ENCODE measurements at places on chromosomes 2 and 18.

- DNase-seq, result no peak
These were observed 362.2 kb upstream of the KCNH7 start for GRCh38 chr2:163200741-163201140.

- DNase-seq, result no peak
These were observed 142.6 kb downstream of the RTP5 start for GRCh38 chr2:242011991-242012764.

- no peak for DNase-seq
These were observed 48.5 kb downstream of the HS6ST1 start for GRCh38 chr2:128269990-128270671.

DNA sequence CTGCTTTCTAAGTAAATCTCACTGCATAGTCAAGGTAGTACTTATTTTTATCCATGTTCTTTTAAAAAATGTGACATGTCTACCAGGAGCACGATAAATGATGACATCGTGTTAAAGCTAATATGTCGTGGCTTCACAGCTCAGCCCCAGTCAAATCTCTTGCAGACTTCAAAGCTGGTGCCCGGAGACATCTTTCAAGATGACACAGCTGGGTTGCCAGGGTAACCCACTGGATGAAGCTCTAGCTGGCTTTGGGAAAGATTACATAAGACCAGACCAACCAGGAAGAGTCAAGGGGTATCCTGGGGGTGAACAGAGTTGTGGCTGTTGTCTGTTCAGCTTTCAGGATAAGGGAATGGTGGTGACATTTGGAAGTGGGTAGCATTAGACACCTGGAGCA lies 67.8 kb downstream of the VSNL1 start:
- DNase-seq, result no peak

- no peak for DNase-seq
These were observed 46.3 kb downstream of the ASB1 start for GRCh38 chr2:238473014-238473413.

- no peak for DNase-seq
These were observed 536.2 kb upstream of the FSIP2 start for GRCh38 chr2:185202381-185202780.

DNA sequence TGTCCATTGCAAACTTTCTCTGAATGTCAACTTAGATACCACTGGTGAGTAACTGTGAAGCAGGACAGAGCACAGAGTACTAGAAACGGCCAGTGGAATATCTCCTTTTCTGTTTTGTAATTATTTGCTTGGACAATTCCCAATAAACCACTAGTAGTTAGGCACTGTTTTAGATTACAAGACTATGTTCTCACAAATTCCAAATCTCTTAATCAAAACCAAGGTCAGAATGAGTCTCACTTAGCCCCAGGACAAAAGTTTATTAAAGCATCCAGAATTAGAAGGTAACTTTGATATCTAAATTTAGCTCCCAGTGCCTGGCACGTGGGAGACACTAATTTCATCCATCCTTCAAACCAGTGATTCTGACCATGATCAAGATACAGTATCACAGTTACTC lies 89.0 kb downstream of the ZNF521 start:
- no peak for DNase-seq

DNA sequence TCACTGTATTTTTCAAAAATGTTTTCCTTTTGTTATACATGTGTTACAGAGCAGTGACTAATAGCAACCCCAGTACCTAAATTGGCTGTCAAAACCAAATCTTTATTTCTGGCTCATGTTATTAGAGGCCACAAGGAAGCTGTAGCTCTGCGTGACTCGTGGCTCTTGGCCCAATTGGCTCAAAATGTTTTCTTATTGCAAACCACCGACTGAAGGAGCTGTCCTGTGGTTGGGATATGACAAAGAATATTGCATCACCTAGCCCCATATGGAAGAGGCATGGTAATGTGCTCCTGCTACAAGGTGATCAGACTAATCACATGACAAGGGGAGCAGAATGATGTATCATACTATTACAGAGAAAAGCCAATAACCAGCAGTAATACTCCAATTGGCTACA lies 1058.5 kb downstream of the CBLN2 start:
- no peak for DNase-seq

DNA sequence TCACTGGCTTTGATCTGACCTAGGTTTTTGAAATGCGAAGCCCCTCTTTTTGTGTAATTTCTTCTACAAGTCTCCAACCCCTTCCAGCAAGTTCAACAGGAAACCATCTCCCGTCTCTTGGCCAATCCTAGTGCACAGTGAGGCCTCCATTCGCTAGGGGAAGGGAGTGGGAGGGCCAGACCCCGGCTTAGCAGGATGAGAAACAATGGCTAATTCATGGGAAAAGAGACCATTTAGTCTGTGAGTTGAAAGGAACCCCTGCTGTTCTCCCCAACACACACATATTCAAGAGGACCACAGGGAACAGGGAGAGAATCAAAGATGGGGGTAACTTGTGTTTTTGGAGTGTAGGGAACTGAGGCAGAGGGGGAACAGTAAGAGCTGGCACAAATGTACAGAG lies 83.0 kb downstream of the RTN4 start:
- DNase-seq, result no peak

DNA sequence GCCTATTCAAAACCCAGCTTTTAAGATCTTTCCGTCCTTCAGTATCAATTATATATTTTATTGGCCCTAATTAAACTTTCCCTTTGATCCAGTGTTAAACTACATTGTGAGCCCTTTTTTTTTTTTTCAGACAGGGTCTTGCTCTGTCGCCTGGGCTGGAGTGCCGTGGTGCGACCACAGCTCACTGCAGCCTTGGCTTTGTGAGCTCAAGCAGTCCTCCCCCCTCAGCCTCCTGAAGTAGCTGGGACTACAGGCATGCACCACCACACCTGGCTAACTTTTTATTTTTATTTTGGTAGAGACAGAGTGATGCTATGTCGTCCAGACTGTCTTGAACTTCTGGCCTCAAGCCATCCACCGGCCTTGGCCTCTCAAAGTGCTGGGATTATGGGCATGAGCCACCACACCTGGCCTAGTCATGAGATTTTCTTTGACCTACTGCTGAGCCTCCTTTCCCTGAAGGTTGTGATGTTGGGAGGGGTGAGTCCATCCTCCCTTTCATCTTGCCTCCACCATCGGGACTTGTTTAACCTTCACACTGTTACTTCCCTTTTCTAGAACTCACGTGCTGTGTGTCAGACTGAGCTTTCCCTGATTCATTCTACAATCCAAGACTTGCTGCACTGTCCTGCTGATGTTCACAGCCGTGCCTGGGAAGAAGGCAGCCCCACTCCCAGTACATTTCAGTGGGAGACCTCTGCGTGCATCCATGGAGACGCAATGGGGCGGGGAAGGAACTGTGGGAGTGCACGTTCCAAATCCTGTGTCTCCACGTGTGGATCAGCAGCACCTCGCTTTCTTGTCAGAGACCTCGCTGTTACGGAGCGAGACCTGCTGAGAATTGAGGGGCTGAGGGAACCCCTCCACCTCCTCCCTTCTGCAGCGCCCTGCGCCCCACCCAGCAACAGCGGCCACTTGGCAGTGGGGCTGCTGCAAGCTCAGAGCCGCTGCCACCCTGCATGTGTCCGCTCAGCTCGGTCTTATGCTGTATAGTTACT lies 10.8 kb downstream of the OXER1 start:
- no peak for DNase-seq

- no peak for DNase-seq
These were observed 63.0 kb upstream of the OTOF start for GRCh38 chr2:26540961-26541360.

- no peak for DNase-seq
These were observed 98.5 kb upstream of the HAAO start for GRCh38 chr2:42890791-42891355.

DNA sequence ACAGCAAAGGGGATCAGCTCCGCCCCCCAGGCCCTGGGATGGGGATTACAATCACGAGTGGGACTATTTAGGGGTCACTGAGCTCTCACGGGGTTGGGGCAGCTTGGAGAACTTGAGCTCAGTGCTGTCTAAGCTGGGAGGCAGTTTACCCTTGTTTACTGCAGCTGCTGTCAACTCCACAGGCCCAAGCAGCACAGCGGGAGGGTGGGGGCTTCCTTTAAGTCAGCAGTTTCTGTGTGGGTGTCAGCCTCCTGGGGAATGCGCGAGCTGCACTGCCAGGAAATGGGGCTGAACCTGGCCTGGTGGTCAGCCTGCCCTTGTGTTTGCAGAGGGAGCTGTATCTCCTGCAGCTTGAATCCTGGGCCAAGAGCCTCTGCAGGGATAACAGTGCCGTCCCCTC lies 29.8 kb downstream of the TOGARAM2 start:
- no peak for DNase-seq
